ENCODE measurements at places on chromosomes 2 and 18. TPM values are rescaled to one million over a fixed set of nuclear protein-coding genes. Genes with fewer than 3 reads are reported as not detected.

The DSG4 gene
- not detected for polyA plus RNA-seq

The PAX3 gene
- not detected for polyA plus RNA-seq

The SERPINB13 gene
- 0.16 TPM for polyA plus RNA-seq

The ZBTB7C gene
- polyA plus RNA-seq = 5.0 TPM

The B4GALT6 gene
- 0.42 TPM for polyA plus RNA-seq

The DSG3 gene
- 0.03 TPM for polyA plus RNA-seq

The ERICH2 gene
- 0.14 TPM for polyA plus RNA-seq

The METAP1D gene
- polyA plus RNA-seq = 10.1 TPM

The AGFG1 gene
- polyA plus RNA-seq = 35.4 TPM

The TMEM37 gene
- polyA plus RNA-seq = 12.4 TPM

DNA sequence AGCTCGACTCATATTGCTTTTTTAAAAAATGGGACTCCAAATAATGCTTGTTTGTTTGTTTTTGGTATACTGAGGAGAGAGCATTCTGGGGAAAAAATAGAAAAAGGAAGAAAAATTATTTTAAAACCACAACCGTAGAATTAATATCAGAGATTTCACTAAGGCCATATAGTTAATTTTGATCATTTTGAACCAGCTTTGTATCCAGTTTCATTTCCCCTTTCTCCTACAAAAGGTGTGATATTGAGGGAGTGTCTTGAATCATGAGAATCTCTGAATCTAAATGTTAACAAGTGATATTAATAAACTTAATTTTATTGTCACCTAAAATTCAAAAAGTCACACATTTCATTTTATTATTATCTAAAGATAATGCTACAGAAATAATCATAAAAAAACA, 198.5 kb upstream of the GALNT5 start:
- no peak overlapping the region for H3K4me3 ChIP-seq
- no peak overlapping the region for H3K27ac ChIP-seq
- H3K36me3 ChIP-seq = no peaks in the 10 kb centered on the region
- H3K27me3 ChIP-seq = no peaks in the 10 kb centered on the region
- no peak for DNase-seq

DNA sequence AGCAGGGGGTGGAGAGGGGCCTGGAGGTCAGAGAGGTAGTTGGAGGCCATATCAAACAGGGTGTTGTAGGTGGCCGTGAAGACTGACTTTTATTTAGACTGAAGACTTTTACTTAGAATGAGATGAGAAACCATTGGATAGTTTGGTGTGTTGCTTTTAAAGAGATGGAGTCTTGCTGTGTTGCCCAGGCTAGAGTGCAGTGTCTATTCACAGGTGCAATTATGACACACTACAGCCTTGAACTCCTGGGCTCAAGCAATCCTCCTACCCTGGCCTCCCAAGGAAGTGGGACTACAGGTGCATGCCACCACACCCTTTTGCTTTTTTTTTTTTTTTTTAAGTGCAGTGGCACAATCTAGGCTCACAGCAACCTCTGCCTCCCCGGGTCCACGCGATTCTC, 2.5 kb upstream of the LRPPRC start:
- no peaks in the 10 kb centered on the region for H3K27me3 ChIP-seq
- H3K4me1 ChIP-seq = peaks cover 28% of the 10 kb centered on the region
- no peak overlapping the region for H3K27ac ChIP-seq
- no peak for DNase-seq
- no peaks in the 10 kb centered on the region for H3K36me3 ChIP-seq

- no peaks in the 10 kb centered on the region for H3K27me3 ChIP-seq
- no peaks in the 10 kb centered on the region for H3K36me3 ChIP-seq
- peak overlapping the region; percentile 18 for H3K27ac ChIP-seq
These were observed 35.4 kb downstream of the INPP4A start for GRCh38 chr2:98479959-98480524.

DNA sequence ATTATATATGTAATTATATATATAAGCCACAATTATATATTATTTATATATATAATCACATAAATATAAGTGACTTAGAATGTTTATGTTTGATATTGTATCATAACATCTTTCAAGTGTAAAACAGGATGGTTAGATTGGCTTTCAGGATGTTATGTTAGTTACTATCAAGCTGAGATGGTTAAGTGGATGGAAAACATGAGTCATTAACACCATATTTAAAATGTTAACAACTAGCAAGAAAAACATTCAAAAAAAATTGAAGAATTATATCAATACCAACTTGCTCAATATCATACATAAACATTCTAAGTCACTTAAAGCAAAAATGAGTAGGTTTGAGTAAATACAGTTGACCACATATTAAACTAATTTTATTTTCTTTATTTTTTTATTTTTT, 21.8 kb upstream of the RAB27B start:
- no peak overlapping the region for H3K27ac ChIP-seq
- H3K36me3 ChIP-seq = no peaks in the 10 kb centered on the region
- no peaks in the 10 kb centered on the region for H3K27me3 ChIP-seq
- H3K4me1 ChIP-seq = peaks cover 6% of the 10 kb centered on the region
- H3K4me3 ChIP-seq = no peak overlapping the region

DNA sequence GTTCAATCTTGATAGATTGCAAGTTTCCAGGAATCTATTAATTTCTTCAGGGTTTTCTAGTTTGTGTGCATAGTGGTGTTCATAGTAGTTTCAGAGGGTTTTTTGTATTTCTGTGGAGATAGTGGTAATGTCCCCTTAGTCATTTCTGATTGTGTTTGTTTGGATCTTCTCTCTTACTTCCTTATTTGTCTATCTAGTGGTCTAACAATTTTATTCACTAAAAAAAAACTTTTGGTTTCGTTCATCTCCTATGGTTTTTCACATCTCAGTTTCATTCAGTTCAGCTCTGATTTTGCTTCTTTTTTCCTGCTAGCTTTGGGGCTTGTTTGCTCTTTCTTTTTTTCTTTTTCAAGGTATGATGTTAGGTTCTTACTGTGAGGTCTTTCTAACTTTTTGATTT, 94.5 kb downstream of the SNTG2 start:
- no peaks in the 10 kb centered on the region for H3K36me3 ChIP-seq
- DNase-seq = no peak
- no peak overlapping the region for H3K27ac ChIP-seq
- no peaks in the 10 kb centered on the region for H3K27me3 ChIP-seq
- H3K4me3 ChIP-seq = no peak overlapping the region
- H3K4me1 ChIP-seq = no peaks in the 10 kb centered on the region

DNA sequence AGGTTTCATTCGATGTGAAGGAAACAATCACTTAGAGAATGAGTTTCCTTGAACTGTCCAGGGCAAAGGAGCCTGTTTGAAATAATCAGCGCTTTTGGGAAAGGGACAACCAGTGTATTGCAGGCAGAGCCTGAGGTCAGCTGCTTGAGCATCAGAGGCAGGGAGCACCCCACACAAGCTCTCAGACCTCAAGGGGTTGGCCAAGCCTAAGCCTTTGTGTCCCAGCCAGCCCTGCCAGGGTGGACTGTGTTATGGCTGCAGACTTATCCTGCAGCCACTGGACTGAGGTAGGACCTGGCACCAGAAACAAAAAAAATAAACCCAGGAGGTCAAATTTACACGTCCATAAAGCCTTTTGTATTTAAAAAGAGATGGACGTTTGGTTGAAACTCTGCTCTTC, 228.3 kb downstream of the SEPTIN10 start:
- no peaks in the 10 kb centered on the region for H3K36me3 ChIP-seq
- no peak overlapping the region for H3K4me3 ChIP-seq

DNA sequence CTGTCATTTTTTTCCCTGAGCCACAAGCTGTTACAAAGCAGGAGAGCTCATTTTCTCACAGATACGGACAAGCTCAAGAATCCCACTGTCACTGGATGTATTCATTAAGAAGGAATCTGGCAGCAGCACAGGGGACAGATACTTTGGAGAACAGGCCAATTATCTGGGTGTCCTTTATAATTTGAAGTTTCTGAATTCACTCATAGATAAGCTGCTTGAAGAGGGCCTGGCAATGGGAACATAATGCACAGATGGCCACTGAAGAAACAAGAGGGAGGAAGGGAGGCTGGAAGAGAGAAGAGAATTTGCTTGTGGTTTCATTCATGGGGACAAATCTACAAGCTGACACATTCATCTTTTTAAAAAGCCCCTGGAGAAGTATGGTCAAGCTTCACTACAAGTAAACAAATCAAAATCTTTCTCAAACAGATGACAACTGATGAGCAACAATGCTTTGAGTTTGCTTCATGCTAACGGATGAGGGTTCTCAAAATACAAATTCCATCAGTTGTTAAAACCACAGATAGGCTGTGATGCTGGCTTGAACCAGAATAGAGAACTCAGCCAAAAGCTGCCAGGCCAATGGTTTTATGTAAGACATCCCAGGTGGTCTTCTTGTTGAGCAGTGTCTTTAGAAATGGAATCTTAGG, 11.9 kb downstream of the BCL2 start:
- H3K4me1 ChIP-seq = peaks cover 95% of the 10 kb centered on the region
- H3K27ac ChIP-seq = peak overlapping the region; percentile 6
- H3K4me3 ChIP-seq = no peak overlapping the region
- no peak for DNase-seq

DNA sequence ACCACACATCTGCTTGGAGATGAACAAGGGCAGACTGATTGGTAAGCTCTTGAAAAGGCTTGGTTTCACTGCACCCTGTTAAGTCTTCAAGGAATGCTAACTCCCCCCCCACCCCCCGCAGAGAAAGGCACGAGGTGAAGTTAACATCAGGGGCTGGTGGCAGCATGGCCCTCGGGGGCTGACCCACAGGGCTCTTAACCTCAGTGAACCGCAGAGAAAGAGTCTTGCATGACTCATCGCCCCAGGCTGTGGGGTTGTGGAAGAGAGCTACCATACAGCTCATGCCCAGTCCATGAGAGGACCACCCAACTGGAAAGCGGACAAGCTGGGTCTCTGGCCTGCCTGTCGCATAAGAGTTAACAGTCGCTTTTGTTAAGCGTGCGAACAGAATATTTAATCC, 10.6 kb upstream of the CEP68 start:
- no peaks in the 10 kb centered on the region for H3K27me3 ChIP-seq
- DNase-seq = no peak
- peaks cover 9% of the 10 kb centered on the region for H3K36me3 ChIP-seq

GRCh38 chr2:43898838-43899346, 60.1 kb downstream of the ABCG8 start:
- H3K4me1 ChIP-seq = no peaks in the 10 kb centered on the region
- no peak overlapping the region for H3K27ac ChIP-seq
- H3K27me3 ChIP-seq = no peaks in the 10 kb centered on the region
- no peak overlapping the region for H3K4me3 ChIP-seq
- peaks cover 100% of the 10 kb centered on the region for H3K36me3 ChIP-seq

- H3K36me3 ChIP-seq = no peaks in the 10 kb centered on the region
- H3K27me3 ChIP-seq = no peaks in the 10 kb centered on the region
- no peaks in the 10 kb centered on the region for H3K4me1 ChIP-seq
- DNase-seq = no peak
These were observed 86.6 kb downstream of the SS18 start for GRCh38 chr18:26003817-26004216.

DNA sequence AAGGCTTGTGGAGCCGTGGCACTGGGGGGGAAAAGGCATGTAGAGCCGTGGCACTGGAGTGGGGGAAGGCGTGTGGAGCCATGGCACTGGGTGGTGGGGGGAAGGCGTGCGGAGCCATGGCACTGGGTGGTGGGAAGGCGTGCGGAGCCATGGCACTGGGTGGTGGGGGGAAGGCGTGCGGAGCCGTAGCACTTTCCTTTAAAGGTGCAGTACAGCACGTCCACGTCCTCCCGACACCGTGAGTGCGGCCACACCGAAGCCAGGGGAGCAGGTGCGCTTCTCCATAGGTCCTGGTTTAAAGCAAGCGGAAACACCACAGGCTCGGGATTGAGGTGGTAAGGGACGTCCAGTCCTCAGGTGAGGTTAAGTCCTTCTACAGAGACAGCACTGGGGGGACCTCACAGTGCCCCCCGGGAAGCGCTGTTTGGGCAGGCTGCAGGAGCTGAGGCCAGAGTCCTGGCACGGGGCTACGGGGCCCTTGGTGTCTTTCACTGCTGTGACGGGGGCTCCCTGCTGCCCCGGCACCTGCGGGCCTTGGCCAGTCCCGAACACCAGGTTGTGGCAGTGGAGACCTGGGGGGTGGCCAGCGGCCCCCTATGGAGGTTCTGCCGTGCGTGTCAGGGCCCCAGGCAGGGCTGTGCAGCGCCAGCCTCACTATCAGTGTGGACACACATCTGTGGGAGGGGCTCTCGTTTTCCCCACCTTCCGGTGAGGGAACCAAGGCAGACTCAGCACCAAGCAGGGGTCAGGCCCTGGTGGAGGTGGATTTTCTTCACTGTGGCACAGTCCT, 93.0 kb upstream of the CTDP1 start:
- no peak overlapping the region for H3K4me3 ChIP-seq
- no peaks in the 10 kb centered on the region for H3K36me3 ChIP-seq
- peaks cover 24% of the 10 kb centered on the region for H3K4me1 ChIP-seq
- H3K27me3 ChIP-seq = no peaks in the 10 kb centered on the region
- H3K27ac ChIP-seq = no peak overlapping the region
- DNase-seq = peak; percentile 65

GRCh38 chr2:133405252-133405651, 163.0 kb downstream of the NCKAP5 start:
- H3K27me3 ChIP-seq = no peaks in the 10 kb centered on the region
- no peak for DNase-seq
- H3K27ac ChIP-seq = no peak overlapping the region
- no peak overlapping the region for H3K4me3 ChIP-seq
- H3K36me3 ChIP-seq = no peaks in the 10 kb centered on the region
- no peaks in the 10 kb centered on the region for H3K4me1 ChIP-seq

DNA sequence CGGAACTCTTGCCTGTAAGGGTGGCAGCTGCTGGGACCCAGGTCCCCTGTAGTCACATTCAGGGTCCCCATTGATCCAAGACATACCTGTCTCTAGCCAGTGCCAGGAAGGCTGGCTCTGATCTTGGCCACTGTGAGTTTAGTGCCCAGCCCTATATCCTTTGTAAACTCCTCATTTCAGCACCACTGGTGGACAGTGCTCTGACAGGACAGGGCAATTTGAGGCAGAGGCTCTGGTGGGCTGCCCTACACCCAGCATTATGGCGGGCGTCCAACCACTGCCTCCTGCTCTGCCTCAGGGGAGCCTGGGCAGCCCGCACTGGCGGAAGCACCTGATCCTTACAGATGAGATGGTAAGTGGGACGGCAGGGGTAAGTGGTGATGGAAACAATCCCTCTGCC, 55.2 kb upstream of the MGAT4A start:
- H3K27ac ChIP-seq = no peak overlapping the region
- H3K4me1 ChIP-seq = no peaks in the 10 kb centered on the region
- no peaks in the 10 kb centered on the region for H3K36me3 ChIP-seq
- no peak overlapping the region for H3K4me3 ChIP-seq
- DNase-seq = no peak

DNA sequence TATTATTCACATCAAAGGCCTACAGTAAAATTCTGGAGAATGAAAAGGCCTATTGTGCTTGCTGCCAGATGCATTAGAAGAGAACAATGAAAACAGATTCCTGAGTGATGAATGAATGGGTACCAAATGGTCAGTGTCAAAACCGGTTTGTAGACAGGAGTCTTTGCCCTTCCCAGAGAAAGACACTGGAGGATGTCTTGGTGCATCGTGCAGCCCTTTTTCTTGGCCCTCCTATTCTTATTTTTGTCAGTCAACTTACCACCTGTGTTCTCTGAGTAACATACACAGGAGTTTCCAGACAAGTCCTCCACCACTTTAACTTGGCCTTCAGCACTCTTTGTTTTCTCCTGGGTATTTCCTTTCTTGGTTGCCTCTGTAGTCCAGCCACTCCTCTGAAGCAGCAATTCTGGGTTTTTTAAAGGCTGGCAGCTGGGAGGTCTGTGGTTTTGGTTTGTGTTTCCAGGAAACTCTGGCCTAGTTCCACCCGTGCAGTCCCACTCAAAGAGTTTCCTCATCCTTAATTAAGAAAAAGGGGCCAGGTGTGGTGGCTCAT, 29.4 kb downstream of the PSTPIP2 start:
- peak overlapping the region; percentile 53 for H3K27ac ChIP-seq
- DNase-seq = no peak
- peaks cover 75% of the 10 kb centered on the region for H3K4me1 ChIP-seq
- H3K27me3 ChIP-seq = no peaks in the 10 kb centered on the region

Measured in spleen (tissue), 13 donors.